Activated CD4-positive, alpha-beta T cell treated with anti-CD3 and anti-CD28 coated beads for 36 hours (primary cell): ENCODE measurements at places on chromosomes 11 and 22. TPM values are rescaled to one million over a fixed set of nuclear protein-coding genes. Genes with fewer than 3 reads are reported as not detected.
A peak's percentile ranks its signal among the peaks of the same experiment; 100 is the strongest.

Gene PNPLA5
- not detected for total RNA-seq

GRCh38 chr11:76317296-76317695 lies 63.6 kb downstream of the THAP12 start:
- peaks cover 23% of the 10 kb centered on the region for H3K27me3 ChIP-seq
- no peak overlapping the region for H3K27ac ChIP-seq
- no peak overlapping the region for H3K4me3 ChIP-seq
- no peak for DNase-seq

- peak overlapping the region; percentile 99 for H3K4me3 ChIP-seq
- H3K27me3 ChIP-seq, result no peaks in the 10 kb centered on the region
- H3K4me1 ChIP-seq, result peaks cover 80% of the 10 kb centered on the region
- H3K36me3 ChIP-seq, result peaks cover 57% of the 10 kb centered on the region
These were observed 1.2 kb downstream of the CD3E start for GRCh38 chr11:118305726-118306125.

Gene C11orf42
- not detected for total RNA-seq

- H3K36me3 ChIP-seq, result no peaks in the 10 kb centered on the region
- no peak overlapping the region for H3K4me3 ChIP-seq
- DNase-seq, result no peak
- H3K4me1 ChIP-seq, result no peaks in the 10 kb centered on the region
- peaks cover 4% of the 10 kb centered on the region for H3K27me3 ChIP-seq
- no peak overlapping the region for H3K27ac ChIP-seq
These were observed 28.2 kb downstream of the OR6Q1 start for GRCh38 chr11:58059007-58059350.

DNA sequence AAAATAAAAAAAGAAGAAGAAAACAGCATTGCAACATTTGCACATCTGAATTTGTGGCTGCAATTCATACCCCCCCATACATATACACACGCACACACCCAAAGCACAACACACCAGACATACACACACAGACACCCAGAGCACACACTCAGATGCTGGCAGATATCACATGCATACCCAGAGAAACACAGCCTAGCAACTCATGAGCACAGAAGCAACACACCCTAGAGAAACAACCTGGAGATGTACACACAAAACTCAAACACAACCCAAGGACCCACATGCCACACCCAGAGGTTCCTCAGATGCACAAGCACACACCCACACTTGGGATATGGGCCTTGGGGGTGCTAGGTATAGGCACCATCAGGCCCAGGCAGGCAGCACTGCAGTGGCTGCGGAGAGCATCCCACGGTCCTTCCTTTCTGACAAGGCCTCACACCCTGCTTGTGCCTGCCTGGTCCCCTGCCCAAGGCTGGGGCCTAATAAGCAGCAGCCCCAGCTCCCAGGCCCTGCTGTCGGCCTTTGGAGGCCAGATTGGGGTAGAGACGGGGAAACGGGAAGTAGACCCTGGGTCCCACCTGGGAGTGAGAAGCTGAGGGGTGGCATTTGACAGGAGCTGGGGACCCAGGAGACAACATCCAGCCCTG lies 3.1 kb downstream of the CST6 start:
- H3K36me3 ChIP-seq, result no peaks in the 10 kb centered on the region
- H3K27ac ChIP-seq, result no peak overlapping the region
- no peak overlapping the region for H3K4me3 ChIP-seq

Gene OR52H1
- total RNA-seq, result not detected

DNA sequence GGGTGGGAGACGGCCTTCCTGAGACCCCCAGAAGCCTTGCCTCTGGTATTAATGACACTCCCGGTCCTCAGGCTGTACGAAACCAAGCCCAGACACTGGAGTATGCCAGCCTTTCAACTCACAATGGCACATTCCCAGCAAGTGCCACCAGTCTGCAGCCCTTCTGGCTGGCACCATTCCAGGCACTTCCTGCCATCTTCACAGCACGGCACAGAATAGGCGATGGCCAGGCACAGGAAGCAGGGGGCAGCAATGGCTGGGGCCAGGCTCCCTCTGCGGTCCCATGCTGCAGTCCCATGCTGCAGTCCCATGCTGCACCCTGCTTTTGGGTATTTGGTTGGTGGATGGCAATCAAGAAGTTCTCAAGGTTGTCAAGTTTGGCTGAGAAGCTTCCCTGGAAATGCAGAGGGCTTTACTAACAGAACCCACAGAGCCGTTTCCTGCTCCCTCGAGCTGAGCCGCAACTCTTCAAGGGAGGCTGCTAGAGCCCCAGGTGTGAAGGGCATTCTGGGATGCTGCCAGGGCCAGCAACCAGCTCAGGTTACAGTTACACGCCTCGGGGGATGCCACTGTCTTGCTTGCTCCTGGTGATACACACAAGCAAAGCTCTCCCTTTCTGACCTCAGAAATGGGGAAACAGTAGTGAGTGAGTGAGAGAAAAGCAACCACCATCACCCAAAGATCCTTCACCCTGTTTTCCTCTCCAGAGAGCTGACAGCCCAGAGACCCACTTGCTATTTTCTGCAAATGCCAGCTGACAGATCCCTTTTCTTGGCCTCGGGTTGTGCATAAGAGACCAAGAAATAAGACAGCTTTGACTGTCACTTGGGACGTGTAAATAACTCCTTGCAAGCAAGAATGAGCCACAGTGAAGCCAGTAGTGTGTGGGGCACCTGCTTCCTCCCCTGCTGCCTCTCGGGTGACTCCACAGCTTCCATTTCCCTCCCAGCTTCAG lies 23.9 kb downstream of the LRFN4 start:
- DNase-seq, result peak; percentile 37
- no peak overlapping the region for H3K27ac ChIP-seq
- H3K36me3 ChIP-seq, result no peaks in the 10 kb centered on the region
- H3K4me1 ChIP-seq, result peaks cover 14% of the 10 kb centered on the region

GRCh38 chr11:92844197-92844596 lies 125.3 kb upstream of the MTNR1B start:
- H3K36me3 ChIP-seq, result no peaks in the 10 kb centered on the region
